ENCODE measurements at places on chromosomes 3 and 15.

- DNase-seq = peak; percentile 75
Measured at GRCh38 chr15:89117790-89118189, 29.5 kb downstream of the ABHD2 start.

DNA sequence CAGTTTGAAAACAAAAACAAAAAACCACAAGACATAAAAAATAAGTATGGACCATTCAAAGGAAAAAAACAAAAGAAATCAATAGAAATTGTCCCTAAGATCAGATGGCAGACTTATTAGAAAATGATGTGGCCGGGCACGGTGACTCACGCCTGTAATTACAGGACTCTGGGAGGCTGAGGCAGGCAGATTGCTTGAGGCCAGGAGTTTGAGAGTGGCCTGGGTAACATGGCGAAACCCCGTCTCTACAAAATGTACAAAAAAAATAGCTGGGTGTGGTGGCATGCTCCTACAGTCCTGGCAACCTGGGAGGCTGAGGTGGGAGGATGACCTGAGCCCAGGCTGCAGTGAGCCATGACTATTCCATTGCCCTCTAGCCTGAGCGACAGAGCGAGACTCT lies 16.6 kb downstream of the SPCS1 start:
- no peak for DNase-seq

DNA sequence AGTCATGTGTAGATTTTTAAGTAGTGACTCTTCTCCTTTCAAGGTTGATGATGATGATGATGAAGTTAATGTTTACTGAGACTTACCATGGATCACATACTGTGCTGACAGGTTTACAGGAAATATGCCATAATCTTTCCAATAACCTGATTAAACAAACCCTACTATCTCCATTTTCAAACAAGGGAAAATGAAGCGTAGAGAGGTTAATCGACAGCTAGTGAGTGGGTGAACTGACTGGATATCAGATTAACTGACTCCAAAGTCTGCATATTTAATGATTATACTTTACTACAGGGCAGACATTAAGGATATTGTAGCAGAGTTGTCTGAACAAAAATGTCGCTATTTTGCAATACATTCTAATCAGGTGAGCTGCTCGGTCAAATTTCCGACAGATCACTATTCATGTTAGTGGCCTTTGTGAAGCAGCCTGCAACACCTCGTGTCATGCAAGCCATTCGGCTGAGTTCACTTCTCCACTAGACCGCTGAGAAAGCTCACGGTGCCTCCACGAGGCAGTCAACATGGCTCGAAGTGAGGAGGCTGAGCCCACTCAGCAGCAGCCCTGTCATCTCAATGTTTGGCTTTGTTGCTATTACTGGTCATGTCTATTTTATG lies 264.2 kb downstream of the NFKBIZ start:
- DNase-seq = no peak

DNA sequence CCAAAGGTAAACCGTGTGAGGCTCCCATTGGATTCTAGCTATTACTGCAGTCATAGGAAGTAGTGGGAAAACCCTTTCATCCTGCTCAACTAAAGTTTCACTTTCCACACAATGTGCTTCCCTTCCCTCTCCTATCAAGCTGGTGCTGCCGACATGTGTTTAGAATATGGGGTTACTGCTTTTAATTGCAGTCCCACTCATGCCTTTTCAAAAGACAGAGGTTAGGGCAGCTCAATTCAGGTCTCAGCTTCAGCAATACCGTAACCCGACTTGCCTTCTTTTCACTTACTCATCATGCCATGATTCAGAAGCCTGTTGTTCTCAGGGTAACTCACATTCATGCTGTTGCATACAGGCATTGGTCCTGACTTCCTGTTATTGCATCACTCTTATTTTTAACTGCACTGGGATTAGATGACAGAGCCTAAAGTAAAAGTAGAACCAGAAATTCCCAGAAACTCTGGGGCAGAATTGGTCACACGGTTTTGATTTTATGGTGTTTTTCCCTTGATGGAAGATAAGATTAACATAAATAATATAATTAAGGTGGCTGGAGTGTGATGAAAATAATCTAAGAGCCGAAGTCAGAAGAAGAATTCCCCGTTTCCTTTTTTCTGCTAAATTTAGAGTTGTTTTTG lies 45.7 kb downstream of the C2CD4B start:
- peak; percentile 99 for DNase-seq

DNA sequence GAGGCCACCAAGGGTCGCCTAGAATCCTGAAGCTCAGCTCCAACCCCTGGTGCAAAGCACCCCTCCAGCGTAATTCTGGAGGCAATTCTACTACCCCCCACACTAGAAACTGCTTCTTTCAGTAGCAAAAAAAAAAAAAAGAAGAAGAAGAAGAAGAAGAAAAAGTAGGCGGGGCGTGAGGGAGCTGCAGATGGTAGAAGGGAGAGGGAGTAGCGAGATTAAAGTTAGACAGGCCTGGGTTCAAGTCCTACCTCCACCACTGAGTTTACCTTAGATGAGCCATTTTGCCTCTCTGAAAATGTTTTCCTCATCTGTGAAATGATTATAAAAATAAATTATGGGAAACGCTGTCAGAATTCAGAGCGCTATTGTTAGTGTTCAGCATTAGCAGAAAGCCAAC lies 913 bp downstream of the FAM174B start:
- no peak for DNase-seq

- DNase-seq = no peak
Measured at GRCh38 chr3:171013822-171014748, 12.4 kb downstream of the SLC2A2 start.

DNA sequence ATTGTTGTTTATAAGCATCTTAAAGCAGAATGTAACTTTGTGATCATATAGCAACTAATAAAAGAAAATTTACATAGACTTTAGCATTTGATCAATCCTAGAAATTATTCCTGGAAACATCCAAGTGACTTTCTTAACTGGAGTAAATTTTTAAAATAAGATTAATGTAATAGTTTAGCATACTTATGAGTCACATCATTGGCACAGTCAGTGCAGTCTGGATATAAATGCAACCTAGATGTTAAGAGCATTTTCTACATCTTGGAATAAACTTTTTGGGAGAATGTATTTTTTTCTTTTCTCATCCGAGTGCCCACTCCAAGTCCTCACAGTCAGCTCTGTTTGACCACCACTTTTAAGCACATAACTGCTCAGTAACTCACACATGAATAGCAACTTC lies 324.6 kb upstream of the PLSCR5 start:
- DNase-seq = no peak

DNA sequence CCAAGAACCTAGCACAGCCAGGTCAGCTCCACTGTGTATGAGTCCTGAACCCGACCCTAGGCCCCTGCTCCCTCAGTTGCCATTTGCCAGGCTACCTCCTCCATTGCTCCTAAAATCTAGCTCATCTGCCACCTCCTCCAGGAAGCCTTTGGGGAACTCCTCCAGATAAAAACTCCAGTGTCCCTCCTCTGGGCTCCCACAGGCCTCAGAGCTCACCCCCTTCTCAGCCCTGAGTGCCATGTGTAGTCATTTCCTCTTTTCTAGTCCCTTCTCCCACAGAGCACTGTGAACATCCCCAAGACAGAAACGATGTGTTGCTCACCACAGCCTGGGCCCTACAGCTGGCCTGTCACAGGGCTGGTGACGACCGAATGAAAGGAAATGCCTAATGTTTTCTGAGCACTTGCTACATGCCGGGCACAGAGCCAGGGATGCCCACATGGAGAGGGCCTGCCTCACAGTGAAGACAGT lies 61.0 kb downstream of the IQSEC1 start:
- DNase-seq = peak; percentile 98

GRCh38 chr3:152466784-152467183 lies 198.1 kb downstream of the MBNL1 start:
- peak; percentile 54 for DNase-seq

- DNase-seq = peak; percentile 75
Measured at GRCh38 chr15:62847900-62848489, 194.6 kb upstream of the TPM1 start.

DNA sequence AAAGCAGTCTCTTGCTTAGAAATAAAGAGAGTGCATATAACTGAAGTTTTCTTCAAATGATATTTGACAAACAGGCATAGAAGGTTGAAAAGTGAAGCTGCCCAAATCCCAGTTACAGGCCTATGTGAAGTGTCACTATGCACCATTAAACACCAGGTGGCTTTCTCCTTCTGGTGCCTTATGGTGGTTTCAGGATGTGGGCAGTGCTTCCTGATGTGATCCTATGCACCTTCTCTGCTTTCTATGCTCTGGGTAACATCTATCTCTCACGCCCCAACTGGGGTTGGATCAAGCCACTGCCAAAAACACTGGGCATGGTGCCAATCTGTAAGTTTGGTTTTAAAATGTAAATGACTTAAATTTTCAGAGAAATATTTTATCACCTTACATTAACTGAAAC lies 744.7 kb downstream of the TUSC7 start:
- DNase-seq = no peak

DNA sequence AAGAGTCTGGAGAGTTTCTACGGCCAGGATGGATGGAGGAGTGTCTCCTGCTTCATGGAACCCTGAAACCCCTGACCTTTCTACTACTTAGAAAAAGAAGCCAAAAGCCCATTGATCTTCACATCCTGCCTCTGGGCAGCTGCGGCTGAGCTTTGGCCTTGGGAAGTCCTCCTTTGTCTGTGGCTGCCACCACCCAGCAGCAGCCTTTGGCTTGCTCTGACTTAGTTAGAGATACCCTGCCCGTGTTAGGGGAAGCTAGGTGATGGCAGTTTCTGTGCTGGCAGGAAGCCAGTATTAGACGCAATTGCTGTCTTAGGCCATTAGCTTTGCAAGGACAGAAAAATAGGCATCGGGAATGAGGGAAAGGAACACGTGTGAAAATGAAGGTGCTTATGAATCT lies 18.8 kb downstream of the APH1B start:
- no peak for DNase-seq
